ENCODE measurements at places on chromosomes 6 and 20. TPM values are rescaled to one million over a fixed set of nuclear protein-coding genes. Genes with fewer than 3 reads are reported as not detected.

- no peak for DNase-seq
These were observed 81.9 kb downstream of the PLCB1 start for GRCh38 chr20:8213831-8214587.

- no peak for DNase-seq
These were observed 138.2 kb upstream of the LRFN2 start for GRCh38 chr6:40725390-40725789.

- no peak for DNase-seq
These were observed 12.2 kb downstream of the MMP24 start for GRCh38 chr20:35238735-35239134.

GRCh38 chr20:31661625-31662371 is 24.1 kb downstream of the COX4I2 start:
- peak; percentile 80 for DNase-seq

DNA sequence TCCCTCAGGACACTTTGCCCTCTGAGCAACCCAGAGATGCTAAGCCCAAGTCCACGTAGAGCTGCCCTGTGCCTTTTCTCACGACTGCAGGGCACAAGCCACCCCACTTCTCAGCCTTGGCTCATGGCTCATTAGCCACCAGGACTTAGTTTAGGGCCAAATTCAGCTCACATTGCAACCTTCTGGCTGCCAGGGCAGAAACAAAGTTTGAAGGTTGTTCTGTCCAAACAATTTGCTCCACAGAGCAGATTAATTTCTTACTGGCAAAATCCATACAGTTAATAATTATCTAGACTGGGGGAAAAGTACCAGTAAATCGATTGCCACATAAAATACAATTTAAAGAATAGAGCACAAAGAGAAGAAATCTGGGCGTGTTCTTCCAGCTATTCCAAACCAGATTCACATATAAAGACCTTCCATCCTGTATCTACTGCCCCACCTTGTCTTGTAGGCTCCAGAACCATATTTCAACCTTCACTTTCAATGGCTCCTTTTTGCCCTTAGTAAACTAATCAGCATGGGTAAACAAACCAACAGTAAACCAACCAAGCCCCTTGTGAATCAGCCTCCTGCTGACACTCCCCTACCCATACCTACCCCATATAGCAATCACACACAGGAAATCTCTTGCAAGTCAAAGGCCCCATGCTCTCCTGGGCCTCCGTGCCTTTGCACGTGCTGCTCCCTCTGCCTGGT is 101.9 kb downstream of the QRSL1 start:
- DNase-seq, result no peak

DNA sequence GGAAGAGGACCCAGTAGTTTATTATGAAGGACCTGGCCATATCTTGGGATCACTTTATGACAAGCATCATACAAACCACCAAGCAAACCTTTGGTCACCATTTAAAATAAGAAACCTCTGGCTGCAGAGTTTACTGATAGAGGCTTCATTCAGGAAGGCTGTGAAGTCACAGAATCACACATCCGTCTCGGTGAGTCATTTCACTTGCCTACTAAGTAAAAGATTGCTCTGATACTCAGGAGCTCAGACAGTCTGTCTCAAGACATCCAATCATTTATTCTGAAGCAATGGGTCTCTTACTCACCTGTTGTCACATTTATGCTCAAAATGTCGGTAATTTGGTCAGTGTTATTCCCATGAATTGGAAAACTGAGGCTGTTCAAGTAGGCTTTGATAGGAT is 33.7 kb downstream of the ADGRF5 start:
- DNase-seq, result no peak

DNA sequence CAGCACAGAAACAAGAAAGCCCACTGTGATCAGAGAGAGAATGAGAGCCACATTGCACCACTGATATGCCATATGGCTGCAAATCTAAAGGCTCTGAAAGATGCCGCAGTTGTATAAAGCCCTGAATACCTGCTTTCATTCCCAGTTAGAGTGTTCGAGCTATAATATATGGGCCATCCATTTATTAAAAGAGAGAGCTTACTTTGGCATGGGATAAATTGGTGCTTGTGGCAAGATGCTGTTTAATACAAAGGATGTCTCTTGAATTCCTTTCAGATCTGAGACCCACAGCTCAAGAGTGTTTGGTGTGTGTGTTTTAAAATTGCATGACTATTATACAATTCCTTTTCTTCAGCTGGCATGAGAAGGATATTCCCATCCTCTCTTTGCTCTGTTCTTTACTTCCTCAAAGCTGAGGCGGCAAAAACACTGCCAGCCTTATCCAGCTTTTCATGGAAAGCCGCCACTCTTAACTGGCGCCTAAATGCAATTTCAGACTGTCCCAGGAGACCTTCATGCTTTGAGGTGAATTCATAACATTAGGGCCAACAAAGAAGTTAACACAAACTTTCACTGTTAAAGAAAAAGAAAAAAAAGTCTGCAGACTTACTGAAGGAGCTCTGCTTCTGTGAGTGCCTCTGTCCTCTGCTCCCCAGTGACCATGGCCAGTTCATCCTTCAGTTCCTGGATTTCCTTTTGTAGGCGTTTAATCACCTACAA is 147.6 kb downstream of the KIF6 start:
- DNase-seq, result no peak

DNA sequence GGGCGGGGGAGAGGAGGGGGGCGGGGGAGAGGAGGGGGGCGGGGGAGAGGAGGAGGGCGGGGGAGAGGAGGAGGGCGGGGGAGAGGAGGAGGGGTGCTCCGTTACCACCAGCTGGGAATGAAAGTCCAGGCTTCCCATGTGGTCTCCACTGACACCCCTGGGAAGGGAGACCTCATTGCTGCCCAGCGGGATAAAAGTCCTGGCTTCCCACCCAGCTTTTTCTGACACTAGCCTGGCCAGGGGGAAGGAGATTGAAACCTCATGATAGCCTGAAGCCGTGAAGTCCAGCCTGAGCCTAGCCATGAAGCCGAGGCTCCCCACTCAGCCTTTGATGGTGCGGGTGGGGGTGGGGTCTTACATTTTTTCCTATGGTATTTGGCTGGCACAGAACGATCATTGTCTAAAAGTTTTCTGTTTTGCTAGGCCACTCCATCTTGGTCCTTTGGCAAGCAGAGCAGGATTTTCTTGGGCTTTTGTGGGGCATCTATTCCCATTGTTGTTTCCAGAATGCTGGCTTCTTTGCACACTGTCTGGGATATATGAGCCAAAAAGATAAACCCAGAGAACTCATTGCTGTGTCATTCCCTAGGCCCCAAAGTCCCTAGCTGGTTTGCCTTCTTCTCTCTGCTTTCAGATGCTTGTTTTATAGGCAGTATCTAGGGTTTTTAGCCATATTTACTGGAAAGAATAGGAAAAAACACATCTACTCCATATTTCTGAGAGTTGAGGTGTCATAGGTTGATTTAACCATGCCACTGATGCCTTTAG is 67.9 kb upstream of the RNF24 start:
- no peak for DNase-seq

- DNase-seq, result no peak
These were observed 18.5 kb downstream of the ATP9A start for GRCh38 chr20:51749674-51750036.

DNA sequence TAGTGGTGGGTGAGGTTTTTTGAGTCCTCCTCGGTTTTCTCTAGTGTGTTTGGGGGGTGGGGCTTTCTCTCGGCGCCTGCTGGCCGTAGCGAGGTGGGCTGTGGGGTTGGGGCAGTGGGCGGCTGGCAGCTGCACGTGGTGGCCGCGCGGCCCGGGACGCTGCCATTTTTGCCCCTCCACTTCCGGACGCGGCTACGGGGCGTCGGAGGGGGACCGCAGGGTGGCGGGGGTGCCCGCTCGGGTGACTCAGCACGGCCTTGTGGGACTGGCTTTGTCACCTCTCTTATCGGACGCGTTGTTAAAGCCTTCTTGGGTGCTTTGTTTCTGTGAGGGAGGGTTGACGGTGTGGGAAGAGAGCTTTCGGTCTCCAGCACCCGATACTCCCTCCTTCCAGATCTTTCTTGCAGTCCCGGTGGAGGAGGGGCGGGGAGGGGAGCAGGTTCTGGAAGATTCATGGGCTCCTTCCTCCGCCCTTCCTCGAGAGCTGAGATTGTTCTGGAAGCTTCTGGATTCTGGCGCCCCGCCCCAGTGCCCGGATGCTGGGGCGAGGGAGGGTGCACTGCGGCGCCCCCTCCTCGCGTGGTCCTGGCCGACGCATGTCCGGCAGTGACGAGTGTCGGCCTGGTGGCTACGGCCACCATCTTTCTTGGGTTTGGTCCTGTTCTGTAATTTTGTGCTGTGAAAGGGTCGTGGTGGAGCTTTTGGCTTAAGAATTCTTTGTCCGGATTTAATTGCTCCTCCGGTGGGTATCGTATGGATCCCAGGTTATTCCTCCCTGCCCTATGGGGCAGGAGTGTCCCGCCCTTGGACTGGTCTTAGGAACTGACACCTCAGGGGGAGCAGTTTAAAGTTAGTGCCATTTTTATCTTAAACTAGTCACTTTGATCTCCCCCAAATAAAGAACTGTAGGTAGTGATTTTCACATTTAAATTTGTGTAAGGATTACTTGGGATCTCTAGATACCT is 719 bp downstream of the HSP90AB1 start:
- peak; percentile 74 for DNase-seq

GRCh38 chr6:124983383-124984083 is 21.3 kb downstream of the RNF217 start:
- no peak for DNase-seq

GRCh38 chr6:111277819-111278218 is 190.5 kb downstream of the SLC16A10 start:
- DNase-seq, result no peak

DNA sequence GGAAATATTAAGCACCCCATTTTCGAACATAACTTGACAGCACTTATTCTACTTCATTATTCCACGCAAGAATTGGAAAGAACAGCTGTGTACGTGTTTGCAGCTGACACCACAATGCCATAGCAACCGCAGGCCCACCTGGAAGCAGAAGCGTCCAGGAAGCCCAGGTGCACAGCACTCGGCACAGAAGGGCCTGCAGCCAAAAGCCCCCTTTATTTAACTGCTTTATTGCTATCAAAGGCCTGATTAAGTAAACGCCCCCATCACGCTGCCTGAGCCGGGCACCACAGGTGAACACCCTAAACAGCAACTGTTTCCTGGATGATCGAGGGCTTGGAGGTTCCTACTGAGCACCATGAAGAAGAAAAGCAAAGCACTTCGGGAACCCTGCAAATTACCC is 6.3 kb downstream of the TAF4 start:
- DNase-seq, result no peak

GRCh38 chr20:23226612-23227265 is 123.9 kb upstream of the NXT1 start:
- no peak for DNase-seq

- no peak for DNase-seq
These were observed 28.4 kb downstream of the MAP3K5 start for GRCh38 chr6:136763716-136764516.

DNA sequence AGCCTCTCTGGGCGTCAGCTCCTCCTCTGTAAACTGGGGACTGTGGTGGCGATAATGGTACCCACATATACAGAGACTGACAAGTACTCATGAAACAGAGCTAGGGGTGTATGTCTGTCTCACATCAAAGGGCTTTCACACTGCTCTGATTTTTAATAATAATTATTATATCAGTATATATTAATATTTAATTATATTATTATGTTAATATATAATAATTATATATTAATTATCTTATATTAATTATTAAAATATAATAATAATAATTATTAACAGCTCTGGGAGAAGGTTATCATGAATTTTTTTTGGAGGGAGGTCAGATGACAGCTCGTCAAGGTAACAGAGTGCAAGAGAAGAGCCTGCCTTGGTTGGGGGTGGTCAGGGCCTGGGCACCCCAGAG is 173.6 kb downstream of the NRN1 start:
- DNase-seq, result no peak

GRCh38 chr6:112480553-112480952 is 133.4 kb downstream of the RFPL4B start:
- no peak for DNase-seq

DNA sequence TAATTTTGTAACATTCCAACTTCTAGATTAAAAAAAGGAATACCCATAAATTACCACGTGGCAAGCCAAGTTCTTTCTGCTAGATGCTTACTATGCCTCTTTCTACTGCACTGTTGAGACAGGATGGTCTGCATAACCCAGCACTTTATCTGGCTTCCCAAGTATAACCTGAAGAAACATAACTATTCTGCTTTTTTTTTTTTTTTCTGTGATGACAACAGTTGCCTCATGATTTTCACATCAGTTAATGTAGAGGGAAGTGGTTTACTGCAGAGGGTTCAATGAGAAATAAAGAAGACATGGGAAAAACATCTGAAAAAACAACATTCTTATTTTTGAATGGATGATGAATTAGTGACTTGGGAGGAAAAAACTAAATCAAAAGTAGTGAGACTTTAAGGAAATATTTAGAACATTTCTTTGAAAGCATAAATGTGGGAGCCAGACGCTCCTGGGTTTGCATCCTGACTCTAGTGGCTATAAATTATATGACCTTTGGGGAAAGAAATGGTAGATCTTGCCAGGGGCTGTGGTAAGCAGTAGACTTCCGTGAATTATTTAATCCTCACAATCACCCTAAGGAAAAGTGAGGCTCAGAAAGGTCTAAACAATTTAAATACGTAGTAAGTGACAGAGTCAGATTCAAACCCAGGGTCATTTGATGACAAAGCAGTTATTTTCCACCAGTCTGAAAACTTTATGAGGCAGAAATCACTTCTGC is 230.7 kb downstream of the PHACTR1 start:
- no peak for DNase-seq

- DNase-seq, result no peak
These were observed 9.4 kb upstream of the FRMD1 start for GRCh38 chr6:168088161-168089053.

DNA sequence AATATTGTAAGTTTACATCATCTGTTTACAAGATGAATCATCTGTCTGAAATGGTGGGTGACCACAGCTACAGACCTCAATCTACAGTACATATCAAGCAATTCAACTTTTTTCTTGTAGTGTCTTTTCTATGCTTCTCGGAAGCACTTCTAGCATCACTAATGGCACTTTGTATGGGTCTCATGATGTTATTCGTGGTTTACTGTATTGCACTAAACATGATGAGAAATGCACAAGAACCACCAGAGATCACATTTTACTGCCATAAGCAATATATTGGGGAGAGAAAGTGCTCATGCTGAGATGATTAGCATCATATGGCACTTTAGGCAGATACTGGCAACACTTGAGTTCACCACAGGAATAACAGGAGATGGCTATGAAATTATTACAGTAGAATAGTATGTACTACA is 15.4 kb upstream of the BTBD3 start:
- DNase-seq, result no peak

- no peak for DNase-seq
These were observed 25.6 kb downstream of the HLA-G start for GRCh38 chr6:29853245-29853644.

The PRL gene
- total RNA-seq, result not detected

The SLC4A11 gene
- 30.6 TPM for total RNA-seq

The RCAN2 gene
- total RNA-seq, result 17.0 TPM

The PTCRA gene
- not detected for total RNA-seq

The THEMIS gene
- not detected for total RNA-seq

The MRAP2 gene
- 5.1 TPM for total RNA-seq

The RRP36 gene
- total RNA-seq, result 82.1 TPM

The SLC22A7 gene
- total RNA-seq, result not detected
